Stimulated activated CD4-positive, alpha-beta T cell treated with anti-CD3 and anti-CD28 coated beads, Interleukin-4, amount 100 ng/mL, for 24 hours (primary cell): ENCODE measurements at places on chromosomes 4 and X.

- DNase-seq = no peak
These were observed 32.5 kb upstream of the ELF2 start for GRCh38 chr4:139209470-139210063.

DNA sequence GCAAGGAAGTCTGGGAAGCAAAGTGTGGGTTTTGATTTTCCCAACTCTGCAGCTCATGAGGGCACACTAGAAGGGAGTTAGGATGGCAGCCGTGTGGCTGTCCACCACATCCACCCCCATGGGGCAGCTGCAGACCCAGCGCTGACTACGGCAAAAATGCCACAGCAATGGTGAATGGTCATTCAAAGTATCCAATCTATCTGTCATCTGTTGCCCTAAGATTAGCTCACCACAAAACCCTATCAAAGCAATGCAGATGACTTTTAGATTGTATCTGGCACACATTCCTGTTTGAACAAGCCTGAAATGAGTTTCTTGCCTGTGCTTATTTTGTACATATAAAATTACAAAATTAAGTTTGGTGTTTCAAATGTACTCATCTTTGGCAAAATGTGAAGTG lies 29.7 kb upstream of the HPSE start:
- no peak for DNase-seq

- no peak for DNase-seq
These were observed 153.3 kb downstream of the BCOR start for GRCh38 chrX:39944416-39944815.

DNA sequence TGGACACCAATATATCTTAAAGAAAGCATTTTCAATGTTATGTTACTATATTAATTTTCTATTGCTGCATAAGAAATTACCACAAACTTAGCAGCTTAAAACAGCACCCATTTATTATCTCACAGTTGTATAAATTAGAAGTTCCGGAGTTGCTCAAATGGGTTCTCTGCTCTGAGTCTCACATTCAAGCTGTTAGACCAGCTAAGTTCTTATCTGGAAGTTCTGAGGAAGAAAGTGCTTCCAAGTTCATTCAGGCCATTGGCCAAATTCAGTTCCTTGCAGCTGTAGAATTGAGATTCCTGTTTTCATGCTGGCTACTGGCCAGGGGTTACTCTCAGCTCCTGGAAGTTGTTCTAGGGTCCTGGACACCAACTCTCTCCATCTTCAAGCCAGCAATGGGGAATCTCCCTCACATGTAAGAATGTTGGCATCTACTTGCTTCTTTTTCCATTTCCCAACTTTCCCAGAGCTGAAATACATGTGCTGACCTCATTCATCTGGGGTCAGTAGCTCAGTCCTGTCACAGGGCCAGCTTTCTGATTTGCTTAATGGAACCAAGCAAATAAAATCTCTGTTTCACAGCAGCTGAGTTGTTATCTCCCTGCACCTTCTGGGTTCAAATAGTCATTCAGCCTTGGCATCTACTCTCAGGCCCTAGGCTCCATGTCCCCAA lies 99.6 kb upstream of the INTU start:
- no peak for DNase-seq

- DNase-seq = no peak
These were observed 168.4 kb upstream of the GK2 start for GRCh38 chr4:79576429-79576753.

DNA sequence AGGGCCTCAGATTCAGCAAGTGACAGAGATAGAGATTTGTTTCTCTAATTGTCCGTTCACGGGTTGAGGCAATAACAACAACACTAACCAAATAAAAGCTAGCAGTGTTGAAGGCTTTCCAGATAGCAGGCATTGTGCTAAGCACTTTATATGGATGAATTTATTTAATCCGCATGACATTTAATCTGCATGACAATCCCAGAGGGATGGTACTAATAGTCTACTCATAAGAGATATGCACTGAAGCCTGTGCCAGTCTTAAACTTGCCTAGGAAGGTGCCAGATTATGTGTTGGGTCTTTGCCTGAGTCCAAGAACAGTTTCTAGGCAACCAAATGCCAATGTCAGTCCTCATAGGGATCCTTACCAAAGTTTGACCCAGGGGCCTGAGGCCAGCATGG lies 37.7 kb upstream of the FAT1 start:
- DNase-seq = no peak

DNA sequence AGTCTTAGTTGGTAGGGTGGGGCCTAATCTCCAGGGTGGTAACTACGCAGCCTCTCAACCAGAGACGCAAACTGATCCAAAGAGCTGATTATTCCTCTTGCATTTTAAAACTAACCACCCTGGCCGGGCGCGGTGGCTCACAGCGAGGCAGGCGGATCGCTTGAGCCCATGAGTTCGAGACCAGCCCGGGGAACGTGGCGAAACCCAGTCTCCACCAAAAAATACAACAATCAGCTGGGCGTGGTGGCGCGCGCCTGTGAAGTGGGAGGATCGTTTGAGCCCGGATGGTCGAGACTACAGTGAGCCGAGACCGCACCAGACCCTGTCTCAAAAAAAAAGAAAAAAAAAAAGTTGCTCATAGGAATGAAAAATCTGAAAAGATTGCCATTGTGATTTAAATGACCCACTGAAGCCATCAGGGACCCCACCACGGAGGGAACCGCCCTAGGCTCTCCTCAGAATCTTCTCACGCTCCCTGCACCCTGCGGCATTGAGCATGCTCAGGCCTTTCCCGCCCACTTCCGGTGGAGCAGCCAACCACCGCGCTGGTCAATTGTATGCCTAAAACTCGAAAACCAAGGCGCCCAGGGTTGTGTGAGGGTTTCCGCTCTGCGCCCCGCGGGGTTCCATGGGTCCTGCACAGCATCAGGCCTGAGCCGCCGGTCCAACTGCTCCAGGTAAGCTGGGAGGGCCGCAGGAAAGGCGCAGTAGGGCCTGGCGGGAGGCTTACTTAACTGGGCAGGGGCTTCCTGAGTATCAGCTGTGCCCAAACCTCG lies at the start of gene TRIM60:
Gene TRIM60, plus strand, starts transcription at position 564 of the 776 bp plus-strand sequence. CDS start 8,074 bp downstream, outside the sequence.
- DNase-seq = no peak

DNA sequence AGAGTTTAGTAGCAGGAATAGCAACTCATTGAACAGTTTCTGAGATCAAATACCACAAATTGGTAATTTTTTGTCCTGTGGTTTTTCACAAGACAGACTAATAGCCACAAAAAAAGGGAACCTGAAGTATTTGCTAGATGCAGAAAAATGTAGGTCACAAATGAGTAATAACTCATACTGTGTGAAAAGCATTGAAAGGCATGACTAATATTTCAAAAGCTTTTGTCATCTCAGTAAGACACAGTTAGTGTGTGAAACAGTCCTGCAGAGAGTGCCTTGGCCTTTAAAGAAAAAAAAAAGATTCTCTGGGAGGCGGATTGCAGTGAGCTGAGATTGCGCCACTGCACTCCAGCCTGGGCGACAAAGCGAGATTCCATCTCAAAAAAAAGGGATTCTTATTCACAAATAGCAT lies 31.4 kb upstream of the SLC25A31 start:
- DNase-seq = no peak

DNA sequence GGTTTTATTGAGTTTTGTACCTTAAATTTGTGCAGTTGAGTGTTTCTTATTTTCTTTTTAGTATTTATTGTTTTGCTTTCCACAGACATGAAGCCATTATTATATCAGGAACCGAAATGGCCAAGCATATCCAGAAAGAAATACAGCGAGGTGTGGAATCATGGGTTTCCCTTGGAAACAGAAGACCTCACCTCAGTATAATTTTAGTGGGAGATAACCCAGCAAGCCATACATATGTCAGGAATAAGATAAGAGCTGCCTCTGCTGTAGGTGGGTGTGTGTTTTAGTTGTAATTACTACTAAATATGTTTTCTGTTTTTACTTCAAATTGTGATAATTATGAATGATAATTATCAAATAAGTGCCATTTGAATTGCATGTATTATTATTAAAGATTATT lies 16.5 kb downstream of the MTHFD2L start:
- DNase-seq = no peak

GRCh38 chr4:23135792-23136645 lies 443.3 kb downstream of the GBA3 start:
- DNase-seq = peak; percentile 8

DNA sequence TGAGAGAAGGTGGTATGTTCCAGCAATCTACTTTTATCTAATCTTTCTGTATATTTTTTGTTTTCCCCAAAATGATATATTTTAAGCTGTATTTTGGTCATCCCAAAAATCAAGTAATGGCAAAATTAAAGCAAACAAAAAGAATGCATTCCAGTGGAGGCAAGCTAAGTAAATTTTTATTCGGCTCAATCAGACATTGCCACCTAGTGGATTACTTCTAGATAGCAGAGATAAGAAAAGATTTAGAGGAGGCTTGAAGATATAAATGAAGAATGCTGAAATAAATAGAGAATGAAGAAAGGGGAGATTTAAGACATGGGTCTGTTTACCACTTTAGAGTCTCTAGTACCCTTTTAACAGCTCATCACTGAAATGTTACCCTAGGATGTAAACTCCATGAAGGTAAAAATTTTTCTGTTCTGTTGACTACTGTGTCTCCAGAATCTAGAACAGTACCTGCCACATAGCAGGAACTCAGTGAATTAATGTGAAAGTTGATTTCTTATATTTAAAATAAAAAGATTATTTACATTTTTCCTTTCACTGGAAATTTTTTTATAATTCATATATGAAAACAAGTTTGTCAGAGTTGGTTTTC lies 110.9 kb upstream of the ANK2 start:
- DNase-seq = no peak

DNA sequence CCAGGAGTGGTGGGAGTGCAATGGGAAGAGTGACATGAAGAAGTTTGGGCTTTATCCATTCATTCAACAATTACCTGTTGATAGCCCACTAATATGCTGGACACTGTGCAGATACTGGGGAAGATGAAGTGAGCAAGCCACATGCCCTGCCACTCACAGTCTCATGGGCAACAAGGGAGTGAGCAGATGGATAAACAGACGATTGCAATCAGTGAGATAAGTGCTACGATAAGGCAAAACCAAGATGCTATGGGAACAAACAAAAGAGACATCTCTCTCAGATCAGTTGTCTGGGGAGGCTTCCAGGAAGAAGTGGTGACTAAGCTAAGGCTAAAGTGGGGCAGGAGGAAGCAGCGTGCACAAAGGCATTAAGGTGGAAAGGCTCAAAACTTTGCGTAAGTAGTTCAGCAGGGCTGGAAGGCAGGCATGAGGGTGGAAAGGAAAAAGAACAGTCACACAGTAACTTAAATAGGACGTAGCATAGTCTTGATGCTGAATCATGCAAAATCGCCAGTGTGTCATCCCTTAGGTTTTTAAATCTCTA lies 31.7 kb downstream of the GAB3 start:
- peak; percentile 47 for DNase-seq

- no peak for DNase-seq
These were observed 155.7 kb downstream of the SLC4A4 start for GRCh38 chr4:71494539-71494938.

- no peak for DNase-seq
These were observed 84.0 kb downstream of the LPAR4 start for GRCh38 chrX:78831523-78831922.

DNA sequence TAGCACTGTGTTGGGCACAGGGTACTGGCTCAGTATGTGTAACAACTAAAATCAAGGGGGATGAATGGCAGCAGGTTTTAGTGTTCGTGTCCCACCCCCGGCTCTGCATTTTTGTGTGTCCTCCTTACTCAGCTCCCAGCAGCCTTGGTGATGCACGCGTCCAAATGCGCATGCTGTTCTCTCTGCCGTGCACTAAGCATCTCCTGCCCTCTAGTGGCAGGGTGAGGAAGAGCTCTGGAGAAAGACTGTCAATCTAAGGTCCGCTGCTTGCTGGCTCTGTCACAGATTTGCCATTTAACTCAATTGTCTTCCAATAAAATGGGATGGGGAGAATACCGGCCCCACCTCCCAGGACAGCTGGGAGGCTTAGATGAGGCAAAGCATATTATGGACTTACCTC lies 61.4 kb downstream of the WFS1 start:
- peak; percentile 22 for DNase-seq

DNA sequence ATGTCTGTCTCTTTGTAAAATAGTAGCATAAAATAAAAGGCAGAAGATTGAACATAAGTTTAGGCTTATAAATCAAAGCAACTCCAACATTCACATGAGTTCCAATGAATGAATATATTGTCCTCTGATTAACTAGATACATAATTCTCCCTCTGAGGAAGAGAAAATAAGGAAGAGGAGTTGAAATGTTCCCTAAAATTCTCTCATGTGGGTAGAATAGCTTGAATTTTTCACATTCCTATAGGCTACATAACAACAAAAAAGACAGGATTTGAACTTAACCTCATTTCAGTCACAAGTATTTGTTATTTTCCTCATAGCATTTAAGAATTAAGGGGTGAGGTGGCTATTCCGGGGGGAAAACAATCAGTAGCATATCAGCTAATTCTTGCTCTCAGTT lies 462.4 kb upstream of the NDST4 start:
- DNase-seq = no peak

GRCh38 chrX:41381685-41382084 lies 47.7 kb downstream of the DDX3X start:
- no peak for DNase-seq

DNA sequence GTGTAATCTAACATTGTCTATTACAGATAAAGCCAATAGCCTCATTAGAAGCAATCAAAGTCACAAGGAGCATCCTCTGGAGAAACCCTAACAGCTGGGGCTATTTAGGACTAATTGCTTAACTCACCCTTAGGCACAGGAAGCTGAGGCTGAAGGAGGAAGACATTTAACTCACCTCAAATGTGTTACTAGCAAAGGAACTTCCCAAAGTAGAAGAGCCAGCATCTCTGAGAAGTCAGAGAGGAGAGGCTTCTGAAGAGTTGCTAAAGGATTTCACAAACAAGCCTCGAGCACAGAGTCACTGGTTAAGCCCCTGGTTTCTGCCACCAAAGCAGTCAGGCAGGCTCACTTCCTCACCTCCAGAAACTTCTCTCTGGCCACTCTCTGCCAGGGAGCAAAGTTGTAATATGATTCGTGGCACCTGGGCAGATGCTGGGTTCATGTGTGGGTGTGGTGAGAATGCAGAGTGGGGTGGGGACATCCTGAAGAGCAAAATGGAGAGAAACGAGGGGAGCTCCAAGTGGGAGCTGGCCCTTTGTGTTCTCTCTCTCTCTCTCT lies 201.3 kb downstream of the HS6ST2 start:
- DNase-seq = no peak

- DNase-seq = no peak
These were observed 78.2 kb downstream of the BEND4 start for GRCh38 chr4:42074294-42074693.

DNA sequence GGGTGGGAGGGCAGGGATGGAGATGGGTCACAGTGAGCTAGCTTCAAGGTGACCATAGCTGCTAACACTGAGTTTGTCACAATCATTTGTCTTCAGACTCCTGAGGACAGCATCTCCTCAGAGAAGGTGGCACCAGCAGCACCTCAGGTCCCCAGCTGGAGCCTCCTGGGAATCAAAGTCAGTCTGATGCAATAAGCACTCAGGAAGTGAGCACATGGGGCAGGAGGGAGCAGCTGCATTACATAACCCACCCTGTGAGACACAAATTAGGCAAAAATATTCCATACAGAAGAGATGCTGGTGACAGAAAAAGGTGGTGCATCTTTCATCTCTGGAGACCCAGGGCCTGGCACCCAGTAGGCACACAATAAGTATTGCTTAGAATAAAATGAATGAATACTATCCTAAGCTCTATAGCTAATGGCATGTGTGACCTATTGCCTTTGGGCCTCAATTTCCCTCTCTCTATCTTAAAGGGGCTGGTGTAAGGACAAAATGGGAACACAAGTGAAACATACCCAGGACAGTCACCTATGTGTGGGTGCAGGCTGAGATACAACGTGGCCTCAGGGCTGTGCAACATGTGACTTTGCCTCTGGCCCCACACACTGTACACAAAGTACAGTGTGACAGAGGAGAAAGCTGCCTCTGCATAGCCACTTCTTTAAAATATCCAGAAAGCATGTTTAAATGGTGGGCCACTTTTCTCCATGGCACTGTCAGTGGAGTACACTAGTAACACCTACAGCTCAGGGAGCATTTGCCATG lies 37.1 kb downstream of the SLC39A8 start:
- no peak for DNase-seq
